ENCODE measurements at places on chromosomes 16 and 17. TPM values are rescaled to one million over a fixed set of nuclear protein-coding genes. Genes with fewer than 3 reads are reported as not detected.

The AOC2 gene
- polyA plus RNA-seq = 0.31 TPM

DNA sequence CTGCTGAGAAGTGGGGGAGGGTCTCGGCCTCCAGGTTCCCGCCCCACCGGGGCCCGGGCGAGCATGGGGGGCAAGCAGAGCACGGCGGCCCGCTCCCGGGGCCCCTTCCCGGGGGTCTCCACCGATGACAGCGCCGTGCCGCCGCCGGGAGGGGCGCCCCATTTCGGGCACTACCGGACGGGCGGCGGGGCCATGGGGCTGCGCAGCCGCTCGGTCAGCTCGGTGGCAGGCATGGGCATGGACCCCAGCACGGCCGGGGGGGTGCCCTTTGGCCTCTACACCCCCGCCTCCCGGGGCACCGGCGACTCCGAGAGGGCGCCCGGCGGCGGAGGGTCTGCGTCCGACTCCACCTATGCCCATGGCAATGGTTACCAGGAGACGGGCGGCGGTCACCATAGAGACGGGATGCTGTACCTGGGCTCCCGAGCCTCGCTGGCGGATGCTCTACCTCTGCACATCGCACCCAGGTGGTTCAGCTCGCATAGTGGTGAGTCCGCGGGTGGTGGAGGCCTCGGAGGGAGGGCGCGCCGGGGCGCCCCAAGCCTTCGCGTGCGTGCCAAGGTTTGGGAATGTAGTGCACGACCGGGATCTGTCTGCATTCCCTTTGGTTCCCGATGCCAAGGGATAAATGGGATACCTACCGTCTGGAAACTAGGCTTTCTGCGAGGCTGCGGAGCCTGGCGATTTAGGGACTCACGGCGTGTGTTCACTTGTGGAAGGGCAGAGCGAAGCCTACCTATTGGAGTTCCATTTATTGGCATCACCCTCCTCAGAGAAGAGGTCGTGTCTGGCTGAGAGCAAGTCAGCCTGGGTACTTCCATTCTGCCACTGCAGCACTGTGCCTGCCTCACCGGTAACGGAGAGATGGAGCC lies 1.0 kb downstream of the ZNRF1 start:
- peak; percentile 76 for DNase-seq

GRCh38 chr16:66900721-66901441 lies 17.8 kb downstream of the CDH16 start:
- DNase-seq = no peak

The G6PC1 gene
- polyA plus RNA-seq = not detected

GRCh38 chr17:39357986-39358385 lies 43.4 kb downstream of the FBXL20 start:
- DNase-seq = no peak

Data from brain (organoid and tissue), 16 donors.